Breast epithelium (tissue), 4 donors: ENCODE measurements at places on chromosomes 5 and 9.
A peak's percentile ranks its signal among the peaks of the same experiment; 100 is the strongest.

DNA sequence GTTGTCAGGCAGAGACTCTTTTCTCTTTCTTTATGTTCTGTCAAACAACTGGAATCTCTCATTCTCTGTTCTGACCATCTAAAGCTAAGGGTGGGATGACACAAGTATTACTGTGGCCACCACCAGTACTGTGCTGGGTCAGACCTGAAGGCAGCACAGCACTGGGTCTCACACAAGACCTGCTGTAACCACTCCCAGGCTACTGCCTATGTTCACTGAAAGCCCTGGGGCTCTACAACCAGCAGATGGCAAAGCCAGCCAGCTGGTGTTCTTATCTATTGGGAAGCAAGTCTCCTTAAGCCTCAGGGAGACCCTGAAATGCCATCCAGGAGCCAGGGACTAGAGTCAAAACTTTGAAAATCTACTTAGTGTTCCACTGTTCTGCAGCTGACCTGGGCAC lies 189.5 kb downstream of the SLCO4C1 start:
- DNase-seq: no peak

DNA sequence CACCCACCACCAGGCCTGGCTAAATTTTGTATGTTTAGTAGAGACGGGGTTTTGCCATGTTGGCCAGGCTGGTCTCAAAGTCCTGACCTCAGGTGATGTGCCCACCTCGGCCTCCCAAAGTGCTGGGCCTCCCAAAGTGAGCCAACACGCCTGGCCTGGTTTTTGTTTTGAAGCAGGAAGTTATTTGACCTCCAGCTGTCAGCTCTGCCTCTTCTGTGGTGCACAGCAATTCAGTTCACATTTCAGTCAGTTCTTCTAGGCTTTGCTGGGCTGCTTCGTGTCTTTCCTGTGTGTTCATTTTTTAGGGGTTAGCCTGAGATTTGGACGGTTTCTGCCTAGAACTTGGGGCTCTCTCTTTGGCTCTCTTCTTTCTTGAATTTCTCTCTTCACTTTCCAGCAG lies 8.9 kb downstream of the LCN1 start:
- DNase-seq: no peak

- no peak for DNase-seq
Measured at GRCh38 chr9:99873531-99873930, 32.9 kb upstream of the STX17 start.

- peak; percentile 81 for DNase-seq
Measured at GRCh38 chr9:613771-614347, 227.6 kb upstream of the DMRT1 start.

DNA sequence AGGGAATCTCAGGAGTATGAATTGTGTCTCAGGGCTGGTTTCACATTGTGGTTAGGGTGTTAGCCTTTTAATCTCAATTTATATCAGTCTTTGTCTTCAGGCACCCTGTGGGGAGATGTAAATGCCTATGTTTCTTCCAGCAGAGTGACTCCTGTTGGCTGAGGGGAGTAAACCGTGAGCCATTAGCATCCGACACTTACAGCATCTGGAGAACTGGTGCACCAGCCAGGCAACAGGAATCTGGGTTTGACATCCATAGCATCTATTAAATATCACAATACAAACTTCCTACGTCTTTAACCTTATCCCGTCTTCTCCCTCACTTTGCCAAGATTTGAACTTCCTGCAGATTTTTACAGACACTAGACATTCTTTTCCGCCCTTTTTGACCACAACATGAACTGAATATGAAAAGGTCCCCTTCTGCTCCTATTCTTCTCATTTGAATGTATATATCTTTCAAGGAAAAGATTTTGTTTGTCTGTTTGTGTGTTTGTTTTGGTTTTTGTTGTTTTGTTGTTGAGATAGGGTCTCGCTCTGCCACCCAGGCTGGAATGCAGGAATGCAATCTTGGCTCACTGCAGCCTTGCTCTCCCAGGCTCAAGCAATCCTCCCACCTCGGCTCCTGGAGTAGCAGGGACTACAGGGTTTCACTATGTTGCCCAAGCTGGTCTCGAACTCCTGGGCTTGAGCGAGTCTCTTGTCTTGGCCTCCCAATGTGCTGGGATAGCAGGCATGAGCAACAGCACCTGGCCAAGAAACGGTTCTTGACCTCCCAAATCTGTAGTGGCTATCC lies 626.2 kb downstream of the TLR4 start:
- no peak for DNase-seq

DNA sequence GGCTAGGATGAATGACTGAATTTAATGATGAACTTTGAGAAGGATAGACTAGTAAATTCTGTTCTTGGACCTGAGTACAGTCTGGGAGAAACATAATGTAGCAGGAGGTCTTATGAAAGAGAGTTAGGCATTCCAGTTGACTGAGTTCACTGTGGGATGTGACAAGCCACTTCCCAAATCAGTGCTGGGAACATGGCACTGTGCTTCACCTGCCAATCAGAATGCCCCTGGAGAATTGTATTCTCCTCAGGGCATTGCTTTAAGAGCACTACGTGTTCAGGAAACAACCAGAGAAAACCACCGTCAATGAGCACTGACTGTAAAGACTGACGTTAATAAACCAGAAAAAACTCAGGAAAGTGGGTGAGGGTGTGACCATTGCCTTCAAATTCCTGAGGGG lies 1.2 kb downstream of the CCDC107 start:
- DNase-seq: no peak

DNA sequence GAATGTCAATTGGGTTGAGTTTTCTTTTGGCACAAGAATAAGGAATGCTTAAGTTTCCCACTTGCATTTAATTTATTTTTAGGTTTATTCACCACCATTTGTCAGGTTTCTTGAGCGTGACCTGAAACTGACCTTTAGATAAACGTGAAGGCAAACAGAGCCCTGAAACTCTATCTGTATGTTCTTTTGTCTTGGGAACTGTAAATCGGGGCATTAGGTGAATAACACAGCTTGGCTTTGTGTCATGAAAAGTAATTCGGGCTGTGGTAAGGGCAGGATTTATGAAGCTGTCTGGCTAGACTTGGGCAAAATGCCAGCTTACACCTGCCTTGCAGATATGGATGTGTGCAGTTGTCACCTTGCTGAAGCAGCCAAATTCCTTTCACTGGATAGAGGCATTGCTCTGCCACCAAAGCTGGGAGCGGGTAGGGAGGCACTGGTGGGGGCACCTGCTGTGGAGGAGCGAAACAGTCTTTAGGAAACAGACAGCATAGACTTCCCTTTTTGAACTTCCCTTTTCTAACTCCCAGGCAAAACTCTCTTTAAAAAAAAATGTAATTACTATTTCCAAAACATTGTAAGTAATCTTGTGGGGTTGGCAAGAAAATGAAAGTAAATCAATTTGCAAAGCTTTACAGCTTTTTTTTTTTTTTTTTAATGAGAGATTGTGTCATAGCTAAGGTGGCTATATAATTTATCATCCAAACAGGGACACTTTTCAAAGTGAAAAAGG lies 545.2 kb downstream of the CSNK1G3 start:
- peak; percentile 35 for DNase-seq

- no peak for DNase-seq
Measured at GRCh38 chr5:4197151-4197550, 601.5 kb downstream of the IRX1 start.

- DNase-seq: no peak
Measured at GRCh38 chr5:118862596-118862995, 125.8 kb downstream of the DTWD2 start.

- no peak for DNase-seq
Measured at GRCh38 chr9:133974631-133975341, 17.3 kb downstream of the VAV2 start.

- DNase-seq: no peak
Measured at GRCh38 chr9:78574354-78575045, 277.6 kb downstream of the PSAT1 start.

GRCh38 chr5:77082280-77082679 lies 4.8 kb downstream of the ZBED3 start:
- no peak for DNase-seq

GRCh38 chr9:93390953-93391515 lies 60.5 kb upstream of the FAM120A start:
- no peak for DNase-seq

DNA sequence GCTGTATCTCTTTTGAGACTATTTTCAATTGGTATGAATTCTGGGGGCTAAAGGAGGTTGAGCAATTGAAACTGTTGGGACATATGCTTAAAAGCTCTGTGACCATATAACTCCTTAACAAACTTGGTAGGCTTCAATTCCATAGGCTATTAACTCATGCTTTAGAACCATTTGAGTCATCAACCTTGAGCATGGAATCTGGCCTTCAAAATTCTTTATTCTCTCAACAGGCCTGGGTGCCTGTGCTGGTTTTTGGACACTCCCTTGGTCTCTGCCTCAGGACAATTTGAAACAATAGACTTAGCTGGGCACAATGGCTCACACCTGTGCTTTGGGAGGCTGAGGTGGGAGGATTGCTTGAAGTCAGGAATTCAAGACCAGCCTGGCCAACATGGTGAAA lies 61.4 kb upstream of the EPB41L4A start:
- no peak for DNase-seq

DNA sequence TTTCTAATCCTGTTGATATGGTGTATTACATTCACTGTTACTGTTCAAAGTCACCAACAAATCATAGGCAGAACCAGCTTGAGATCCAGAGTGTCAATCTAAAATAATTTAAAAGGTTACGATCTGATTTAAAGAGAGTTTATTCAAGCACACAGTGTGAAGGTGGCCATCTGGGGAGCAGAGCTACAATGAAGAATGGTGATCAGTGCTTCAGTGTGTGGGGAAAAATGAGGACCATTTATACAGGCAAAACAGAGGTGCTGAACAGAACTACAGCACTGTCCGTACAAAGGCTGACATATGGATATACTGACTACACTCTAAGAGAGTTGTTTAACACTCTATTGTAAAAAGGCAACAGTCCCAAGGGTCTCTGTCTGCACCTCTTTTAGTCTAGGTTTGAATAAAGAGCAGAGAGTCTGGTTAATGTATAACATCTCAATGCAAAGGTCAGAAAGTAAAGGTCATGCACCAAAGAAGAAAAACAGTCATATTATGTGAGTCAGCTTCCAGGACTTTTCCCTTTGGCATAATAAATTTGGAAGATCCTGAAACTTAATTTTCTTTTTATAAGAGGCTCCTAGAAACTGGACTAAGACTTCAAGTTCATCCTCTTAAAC lies 29.7 kb upstream of the TDRD7 start:
- DNase-seq: no peak

DNA sequence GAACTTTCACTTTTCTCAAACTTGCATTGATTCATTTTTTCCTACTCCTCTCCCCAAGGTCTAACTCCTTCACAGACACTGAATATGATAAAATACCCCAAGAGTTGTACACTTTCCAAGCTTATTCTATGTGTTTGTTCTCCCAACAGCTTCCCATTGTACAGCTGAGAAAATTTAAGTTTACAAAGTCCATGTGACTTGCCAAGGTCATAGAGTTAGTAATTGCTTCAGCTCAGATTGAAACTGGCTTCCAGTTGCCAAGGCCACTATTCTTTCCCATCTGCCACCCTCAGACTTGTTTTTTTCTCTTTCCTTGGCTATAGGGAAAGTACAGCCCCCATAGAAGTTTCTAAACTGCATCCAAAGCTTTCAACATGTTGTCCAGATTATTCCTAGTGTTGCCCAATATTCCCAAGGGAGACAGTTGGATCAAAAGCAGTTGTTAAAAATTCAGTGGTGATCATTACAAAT lies 34.8 kb downstream of the TNFSF8 start:
- DNase-seq: no peak

- DNase-seq: no peak
Measured at GRCh38 chr9:3361116-3361515, 164.7 kb downstream of the RFX3 start.

DNA sequence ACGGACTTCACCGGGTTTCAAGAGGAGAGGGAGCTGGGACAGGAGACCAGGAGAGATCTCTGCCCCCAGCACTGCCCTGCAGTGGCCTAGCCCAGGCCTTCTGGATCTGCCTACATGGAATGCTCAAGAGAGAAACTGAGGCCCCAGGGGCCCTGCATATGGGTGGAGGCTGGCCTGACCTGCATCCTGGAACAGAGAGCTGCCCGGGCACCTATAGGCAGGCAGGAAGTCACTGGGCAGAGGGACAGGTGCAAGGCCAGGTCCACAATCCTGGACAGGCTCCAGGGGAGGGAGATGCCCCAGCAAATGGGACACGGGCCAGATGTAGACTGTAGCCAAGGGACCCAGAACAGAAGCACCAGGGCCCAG lies 98.5 kb upstream of the RUFY1 start:
- DNase-seq: no peak

DNA sequence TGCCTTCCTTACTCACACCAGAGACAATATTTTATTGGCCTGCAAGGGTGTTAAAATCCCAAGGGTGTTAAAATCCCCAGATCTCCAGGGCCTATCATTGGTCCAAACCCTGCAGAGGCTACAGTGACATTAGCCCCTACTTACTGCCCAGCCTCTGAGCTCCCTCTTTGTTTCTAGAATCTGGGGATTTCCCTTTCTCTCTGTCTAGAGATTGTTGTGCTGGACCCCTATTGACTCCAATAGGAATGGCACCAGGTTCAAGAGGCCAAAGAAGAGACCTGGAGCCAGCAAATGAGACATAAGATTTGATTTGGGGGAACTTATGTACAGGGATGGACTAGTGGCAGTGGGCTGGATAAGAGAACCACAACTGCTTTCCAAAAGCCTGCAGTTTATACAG lies 53.3 kb upstream of the ZBED3 start:
- DNase-seq: no peak

GRCh38 chr5:36694351-36694750 lies 87.9 kb downstream of the SLC1A3 start:
- DNase-seq: no peak

DNA sequence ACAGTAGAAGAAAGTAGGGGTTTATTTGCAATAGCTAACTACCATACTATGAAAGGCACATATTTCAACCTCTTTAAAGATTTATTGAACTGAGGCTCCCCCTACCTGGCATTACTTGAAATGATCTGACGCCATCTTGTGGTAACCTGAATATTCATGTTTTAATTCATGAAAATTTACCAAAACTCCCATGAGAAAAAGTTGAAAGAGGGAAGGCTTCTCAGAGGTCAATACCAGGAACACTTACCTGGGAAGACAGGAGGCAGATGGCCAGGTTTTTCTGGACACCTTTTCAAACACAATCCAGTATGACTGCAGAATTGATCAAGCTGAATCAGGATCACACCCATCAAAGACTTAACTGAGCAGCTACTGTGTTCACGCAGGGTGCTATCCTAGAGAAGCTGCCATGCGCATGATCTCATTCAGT lies 9.4 kb downstream of the PRELID2 start:
- no peak for DNase-seq

GRCh38 chr5:174612686-174613085 lies 111.7 kb upstream of the MSX2 start:
- DNase-seq: no peak

GRCh38 chr9:80509358-80509757 lies 937.6 kb downstream of the TLE4 start:
- DNase-seq: no peak
